SW 1271 (cell line): ENCODE measurements at places on chromosomes 11 and 22.
A peak's percentile ranks its signal among the peaks of the same experiment; 100 is the strongest.

- no peak for DNase-seq
These were observed 6.3 kb downstream of the KCNJ1 start for GRCh38 chr11:128860571-128861361.

GRCh38 chr11:79829891-79830290, 389.1 kb upstream of the TENM4 start:
- DNase-seq: no peak

GRCh38 chr11:126140201-126140925, 71.1 kb downstream of the RPUSD4 start:
- DNase-seq: no peak

GRCh38 chr11:75627906-75628668, 40.8 kb downstream of the MAP6 start:
- DNase-seq: no peak

DNA sequence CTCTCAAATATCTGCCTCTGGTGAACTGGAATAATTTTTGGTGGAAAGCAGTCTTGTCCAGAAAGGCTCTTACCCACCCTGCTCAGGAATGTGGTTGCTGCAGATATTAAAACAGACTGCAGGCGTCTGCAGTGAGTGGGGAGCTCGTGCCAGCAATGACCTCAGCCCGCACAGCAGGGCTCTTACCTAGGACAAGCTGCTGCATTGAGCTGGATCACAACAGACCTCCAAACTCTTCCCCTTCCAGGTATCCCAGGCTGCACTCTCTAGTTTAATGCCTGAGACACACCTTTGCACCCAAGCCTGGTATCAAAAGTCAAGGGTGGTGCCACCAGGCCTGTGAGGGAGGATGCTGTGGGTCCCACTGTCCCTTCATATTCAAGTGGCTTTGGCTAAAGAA, 69.7 kb upstream of the CDON start:
- no peak for DNase-seq

DNA sequence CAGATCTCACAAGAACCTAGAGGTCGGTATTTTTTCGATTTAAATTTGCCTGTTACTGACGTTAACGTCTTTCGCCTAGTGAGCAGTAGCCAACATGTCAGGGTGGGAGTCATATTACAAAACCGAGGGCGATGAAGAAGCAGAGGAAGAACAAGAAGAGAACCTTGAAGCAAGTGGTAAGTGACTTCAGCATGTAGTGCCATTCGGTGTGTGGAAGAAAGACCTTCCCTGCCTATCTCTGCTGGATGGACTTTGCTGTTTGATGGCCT, 750 bp downstream of the XRCC6 start:
- DNase-seq: no peak

DNA sequence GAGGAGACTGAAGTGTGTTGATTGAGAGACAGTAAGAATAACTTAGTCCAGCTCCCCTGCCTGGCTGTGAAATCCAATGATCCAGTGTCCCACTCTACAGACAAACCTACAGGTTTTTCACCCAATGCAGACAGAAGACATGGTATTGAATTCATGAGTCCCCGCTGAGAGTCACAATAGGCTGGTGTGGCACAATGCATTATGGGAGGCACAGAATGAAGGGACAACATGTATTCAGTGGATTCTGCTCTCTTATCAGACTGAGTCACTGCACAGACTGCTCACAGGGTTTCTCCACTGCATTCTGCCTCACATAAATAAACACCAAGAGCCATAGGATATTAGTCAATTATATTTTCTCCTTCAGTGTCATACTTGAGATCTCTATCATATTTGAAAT, 55.2 kb upstream of the TOP3B start:
- DNase-seq: no peak

- no peak for DNase-seq
These were observed 163.7 kb downstream of the LARGE1 start for GRCh38 chr22:33756508-33756949.

- no peak for DNase-seq
These were observed 11.2 kb upstream of the ACR start for GRCh38 chr22:50726643-50727340.

DNA sequence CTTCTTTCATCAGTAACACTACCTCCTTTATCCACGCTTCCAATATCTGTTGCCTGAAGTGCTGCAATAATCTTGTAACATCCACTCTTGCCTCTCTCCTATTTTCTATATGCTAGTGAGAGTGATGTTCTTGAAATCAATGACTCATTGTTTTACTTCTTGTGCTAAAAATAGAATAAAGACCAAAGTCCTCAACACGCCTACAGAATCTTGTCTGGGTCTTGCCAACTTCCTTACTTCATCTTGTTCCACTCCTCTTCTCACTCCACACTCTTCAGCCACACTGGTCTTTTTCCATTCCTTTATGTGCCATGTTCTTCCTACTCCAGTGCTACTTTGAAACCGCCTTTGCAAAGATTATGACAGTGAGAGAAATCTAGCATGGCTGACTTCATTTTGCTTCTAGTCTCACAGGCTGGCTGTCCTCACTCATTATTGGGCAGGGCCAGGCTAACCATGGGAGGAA, 136.4 kb downstream of the CCDC81 start:
- no peak for DNase-seq

DNA sequence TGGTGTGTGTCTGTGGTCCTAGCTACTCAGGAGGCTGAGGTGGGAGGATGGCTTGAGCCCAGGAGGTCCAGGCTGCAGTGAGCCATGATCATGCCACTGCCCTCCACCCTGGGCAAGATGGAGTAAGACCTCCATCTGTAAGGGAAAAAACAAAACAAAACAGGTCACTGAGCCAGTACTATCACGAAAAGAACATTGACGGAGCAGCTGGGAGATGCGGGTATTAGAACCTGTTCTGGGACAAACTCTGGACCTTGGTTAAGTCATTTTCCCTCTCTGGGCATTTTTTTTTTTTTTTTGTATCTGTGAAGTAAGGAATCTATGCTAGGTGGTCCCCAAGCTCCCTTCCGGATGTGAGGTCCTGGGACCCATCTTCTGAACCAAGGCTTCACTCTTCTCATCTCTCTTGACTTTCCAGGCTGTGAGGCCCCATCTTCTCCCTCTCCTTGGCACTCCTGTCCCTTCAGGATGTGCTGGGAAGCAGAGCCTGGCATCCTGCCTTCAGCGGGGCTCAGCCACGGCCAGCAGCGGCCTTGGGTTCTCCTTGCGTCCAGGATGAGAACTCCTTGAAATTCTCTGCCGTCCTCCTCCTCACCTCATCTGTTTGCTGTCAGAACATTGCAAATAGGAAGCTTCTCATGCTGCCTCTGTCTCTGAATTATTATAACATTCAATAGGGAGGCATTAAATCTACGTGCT, 130.8 kb downstream of the GRIK4 start:
- no peak for DNase-seq

- no peak for DNase-seq
These were observed 4.2 kb downstream of the VPS26B start for GRCh38 chr11:134228625-134229024.

DNA sequence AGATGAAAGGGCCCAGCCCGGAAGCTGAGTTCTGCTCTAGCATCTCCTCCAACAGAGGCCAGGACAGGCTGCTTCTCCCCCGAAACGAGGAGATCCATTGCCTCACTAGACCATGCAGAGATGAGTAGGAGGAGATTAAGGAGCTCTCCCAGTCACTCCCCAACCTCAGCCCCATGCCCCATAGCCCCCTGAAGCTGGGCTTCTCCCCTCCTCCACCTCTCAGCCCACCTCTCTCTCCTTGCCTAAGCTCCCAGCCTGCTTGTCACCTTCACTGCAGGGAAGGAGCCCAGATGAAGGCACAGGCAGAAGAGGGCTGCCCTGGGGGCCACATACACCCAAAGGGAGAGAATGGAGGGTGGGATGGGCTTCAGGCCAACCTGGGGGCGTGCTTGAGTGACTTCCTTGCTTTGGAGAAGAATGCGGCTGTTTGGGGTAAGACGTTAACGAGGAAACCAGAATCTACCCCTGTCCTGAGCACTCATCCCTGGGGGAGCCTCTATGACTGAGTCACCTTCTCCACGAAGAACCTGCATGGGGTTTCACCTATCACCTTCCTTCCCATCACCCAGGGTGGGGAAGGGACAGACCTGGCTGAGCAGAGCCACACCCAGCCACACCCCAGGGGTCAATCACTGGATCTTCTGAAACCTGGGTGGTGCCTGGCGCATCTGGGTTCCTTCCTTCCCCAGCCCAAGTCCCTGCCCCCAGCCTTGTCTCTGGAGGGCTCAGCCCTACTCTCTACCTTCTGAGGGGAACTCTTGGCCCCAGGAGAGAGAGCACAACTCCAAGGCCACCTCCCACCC, 11.6 kb upstream of the GNAZ start:
- no peak for DNase-seq

DNA sequence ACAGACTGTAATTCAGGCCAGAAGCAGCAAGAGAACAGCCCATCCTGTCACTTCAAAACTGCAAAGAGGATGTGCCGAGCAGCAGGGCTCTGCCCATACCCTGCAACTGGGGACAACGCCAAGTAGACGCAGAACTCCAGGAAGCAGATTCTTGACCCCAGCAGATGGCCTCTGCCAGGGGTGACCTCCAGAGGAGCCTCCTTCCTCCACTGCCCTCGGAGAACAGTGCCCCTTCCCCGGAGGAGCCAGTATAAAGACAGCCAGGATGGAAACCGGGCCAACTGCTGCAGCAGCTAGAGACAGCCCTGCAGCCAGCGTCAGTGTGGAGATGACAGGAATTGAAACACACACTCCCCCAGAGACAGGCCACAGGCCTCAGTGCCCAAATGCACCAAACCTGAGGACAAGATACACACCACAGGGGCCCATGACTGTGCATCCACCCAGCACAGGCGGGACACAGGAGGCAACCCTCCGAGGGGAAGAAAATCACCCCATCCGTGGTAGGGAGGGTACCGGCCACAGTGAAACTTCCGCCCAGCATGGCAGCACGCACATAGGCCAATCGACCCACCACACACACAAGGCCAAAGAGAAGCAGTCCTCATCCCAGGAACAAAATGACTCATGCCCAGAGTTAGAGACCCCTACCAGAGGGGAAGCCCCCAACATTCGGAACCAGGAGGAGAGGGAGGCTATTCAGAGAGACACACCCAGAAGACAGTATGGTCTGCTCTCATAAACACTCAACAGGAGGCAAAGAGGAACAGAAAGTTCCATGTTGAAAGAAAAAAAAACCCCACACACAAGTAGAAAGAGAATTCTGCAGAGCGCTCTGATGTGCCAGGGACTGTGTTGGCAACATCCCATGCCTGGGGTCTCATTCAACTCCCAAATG, 5.6 kb downstream of the AHNAK start:
- DNase-seq: no peak

DNA sequence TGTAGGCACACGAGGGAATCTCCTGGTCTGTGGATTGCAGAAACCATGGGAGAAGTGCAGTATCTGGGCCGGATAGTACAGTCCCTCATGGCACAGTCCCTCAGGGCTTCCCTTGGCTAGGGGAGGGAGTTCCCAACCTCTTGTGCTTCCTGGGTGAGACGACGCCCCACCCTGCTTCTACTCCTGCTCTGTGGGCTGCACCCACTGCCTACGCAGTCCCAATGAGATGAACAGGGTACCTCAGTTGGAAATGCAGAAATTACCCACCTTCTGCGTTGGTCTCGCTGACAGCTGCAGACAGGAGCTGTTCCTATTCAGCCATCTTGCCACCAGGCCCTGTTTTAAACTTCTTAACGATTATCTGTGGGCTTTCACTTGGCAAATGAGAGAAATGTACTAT, 157.2 kb upstream of the CARD18 start:
- DNase-seq: no peak

- peak; percentile 36 for DNase-seq
These were observed 47.8 kb downstream of the DBX1 start for GRCh38 chr11:20112291-20113148.

DNA sequence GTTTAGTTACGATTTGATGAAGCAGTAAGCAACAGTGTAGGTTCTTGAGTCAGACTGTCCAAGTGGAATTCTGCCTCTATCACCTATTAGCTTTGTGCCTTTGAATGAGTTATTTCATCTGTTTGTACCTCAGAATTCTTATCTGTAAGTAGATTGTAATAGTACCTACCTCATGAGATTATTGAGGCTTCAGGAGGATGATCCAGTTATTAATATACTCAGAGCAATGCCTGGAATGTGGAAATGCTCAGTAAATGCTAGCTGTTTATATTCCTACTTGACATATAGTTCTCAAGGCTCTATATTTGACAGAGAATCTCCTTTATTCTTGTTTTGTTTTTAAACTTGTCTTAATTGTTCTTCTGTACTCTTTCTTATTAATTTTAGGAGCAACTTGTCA, 70.1 kb downstream of the SFI1 start:
- no peak for DNase-seq

- no peak for DNase-seq
These were observed 714 bp downstream of the TRIM29 start for GRCh38 chr11:120137187-120137610.

DNA sequence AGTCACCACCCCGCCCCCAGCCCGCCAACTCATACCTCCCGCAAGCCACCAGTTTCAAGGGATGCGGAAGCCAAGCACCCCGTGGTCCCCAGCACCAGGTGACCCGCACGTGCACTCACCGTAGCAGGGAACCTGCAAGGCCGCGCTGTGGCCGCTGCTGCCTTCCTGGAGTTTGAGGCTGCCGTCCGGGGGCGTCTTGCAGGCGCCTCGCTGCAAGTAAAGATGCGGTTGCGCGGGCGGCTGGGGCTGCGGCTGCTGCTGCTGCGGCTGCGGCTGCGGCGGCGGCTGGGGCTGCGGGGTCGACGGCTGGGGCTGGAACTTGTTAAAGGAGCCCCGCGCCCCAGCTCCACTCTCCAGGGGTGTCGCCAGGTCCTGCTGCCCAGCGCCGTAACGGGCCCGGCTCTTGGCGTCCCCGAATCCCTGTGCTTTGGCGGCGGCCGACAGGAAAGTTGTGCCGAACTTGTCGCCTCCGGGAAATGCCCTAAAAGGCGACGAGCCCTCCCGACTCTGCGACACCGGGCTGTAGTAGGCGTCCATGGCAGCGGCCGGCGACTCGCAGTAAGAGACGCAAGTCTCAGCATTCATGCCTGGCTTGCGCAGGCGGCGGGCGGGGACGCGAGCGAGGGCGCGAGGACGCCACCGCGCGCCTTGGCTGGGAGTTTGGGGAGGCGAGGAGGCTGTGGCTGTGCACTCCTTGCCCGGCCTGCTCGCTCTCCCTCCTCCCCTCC, at the start of gene ALX4:
Gene ALX4, minus strand, starts transcription at position 662 of the 728 bp plus-strand sequence. Its CDS starts 77 bp downstream, at position 585.
- DNase-seq: no peak
